Epithelial cell of umbilical artery (primary cell): ENCODE measurements at places on chromosomes 3 and 15. TPM values are rescaled to one million over a fixed set of nuclear protein-coding genes. Genes with fewer than 3 reads are reported as not detected.

The BFSP2 gene
- total RNA-seq: not detected in 2 replicates

The BLM gene
- 6.5 and 7.3 TPM in 2 replicates for total RNA-seq

The SKOR1 gene
- under 0.01 TPM in 1 of 2 replicates, not detected in the other for total RNA-seq

The CRABP1 gene
- not detected in 2 replicates for total RNA-seq

The HYAL1 gene
- total RNA-seq: 0.65 and 1.4 TPM in 2 replicates

The CDCP1 gene
- total RNA-seq: 0.97 and 2.0 TPM in 2 replicates

The TRPC1 gene
- 14.7 and 14.9 TPM in 2 replicates for total RNA-seq

The AMIGO3 gene
- total RNA-seq: 0.32 TPM in 1 of 2 replicates, not detected in the other

The CHDH gene
- under 0.01 TPM in 1 of 2 replicates, not detected in the other for total RNA-seq

The COL6A5 gene
- total RNA-seq: not detected in 2 replicates

The KIF9 gene
- 3.8 and 12.7 TPM in 2 replicates for total RNA-seq

The MUC4 gene
- total RNA-seq: under 0.01 TPM in 1 of 2 replicates, not detected in the other

The ADAMTSL3 gene
- total RNA-seq: not detected in 2 replicates

The TRH gene
- not detected in 2 replicates for total RNA-seq

The TMEM40 gene
- 0.15 TPM in 1 of 2 replicates, not detected in the other for total RNA-seq

The CYP1A2 gene
- not detected in 2 replicates for total RNA-seq

The RHOV gene
- under 0.01 and 0.15 TPM in 2 replicates for total RNA-seq

The NR1I2 gene
- total RNA-seq: 0.15 TPM in 1 of 2 replicates, not detected in the other

The EPHB1 gene
- total RNA-seq: 0.15 and 0.65 TPM in 2 replicates

The DUOXA1 gene
- total RNA-seq: not detected in 2 replicates

The NR1D2 gene
- total RNA-seq: 20.7 and 21.8 TPM in 2 replicates

The IMPDH2 gene
- 182 and 304 TPM in 2 replicates for total RNA-seq

The FGD5 gene
- total RNA-seq: 54.0 and 58.8 TPM in 2 replicates
